Activated CD4-positive, alpha-beta memory T cell treated with anti-CD3 and anti-CD28 coated beads for 36 hours (primary cell): ENCODE measurements at places on chromosomes 16 and 17. TPM values are rescaled to one million over a fixed set of nuclear protein-coding genes. Genes with fewer than 3 reads are reported as not detected.

GRCh38 chr17:6170349-6170748 lies 100.2 kb downstream of the WSCD1 start:
- no peak for DNase-seq

Gene WFDC1
- not detected for total RNA-seq

- no peak for DNase-seq
Measured at GRCh38 chr16:53159781-53160436, 105.1 kb downstream of the CHD9 start.

DNA sequence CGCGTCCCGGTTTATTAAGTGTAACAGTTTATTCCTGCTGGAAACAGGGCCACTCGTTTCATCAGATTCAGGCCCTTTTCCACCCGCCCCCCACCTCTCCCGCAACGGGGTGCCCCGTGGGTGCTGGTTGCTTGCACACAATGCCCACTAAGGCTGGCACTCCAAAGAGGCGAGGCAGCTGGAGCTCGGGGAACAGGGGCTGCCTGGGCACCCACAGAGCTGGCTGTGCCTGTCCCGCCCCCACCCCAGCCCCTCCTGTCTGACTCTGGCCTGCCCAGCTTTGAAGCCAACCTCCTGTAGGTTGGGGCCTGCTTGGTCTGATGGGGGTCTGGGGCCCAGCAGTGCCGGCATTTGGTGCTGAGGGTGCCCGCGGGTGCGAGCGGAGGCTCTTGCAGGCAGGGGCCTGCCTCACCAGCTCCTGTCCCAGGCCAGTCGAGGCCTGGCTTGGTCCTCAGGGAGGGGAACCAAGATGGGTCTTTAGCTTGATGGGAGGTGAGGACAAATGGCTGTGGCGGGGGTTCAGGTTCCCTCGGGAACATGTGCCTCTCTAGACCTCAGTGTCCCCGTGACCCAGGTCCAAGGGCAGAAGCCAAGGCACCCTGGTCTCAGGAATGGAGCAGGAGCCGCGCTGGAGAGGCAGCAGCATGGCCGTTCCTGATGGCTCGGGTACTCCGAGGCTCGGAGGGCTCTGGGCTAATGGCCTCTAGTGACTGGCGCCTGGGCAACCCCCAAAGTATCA lies 20.1 kb downstream of the MYBBP1A start:
- DNase-seq: no peak

GRCh38 chr17:17079336-17079735 lies 37.1 kb downstream of the MPRIP start:
- no peak for DNase-seq

- no peak for DNase-seq
Measured at GRCh38 chr17:33492731-33493265, 199.7 kb upstream of the ASIC2 start.

DNA sequence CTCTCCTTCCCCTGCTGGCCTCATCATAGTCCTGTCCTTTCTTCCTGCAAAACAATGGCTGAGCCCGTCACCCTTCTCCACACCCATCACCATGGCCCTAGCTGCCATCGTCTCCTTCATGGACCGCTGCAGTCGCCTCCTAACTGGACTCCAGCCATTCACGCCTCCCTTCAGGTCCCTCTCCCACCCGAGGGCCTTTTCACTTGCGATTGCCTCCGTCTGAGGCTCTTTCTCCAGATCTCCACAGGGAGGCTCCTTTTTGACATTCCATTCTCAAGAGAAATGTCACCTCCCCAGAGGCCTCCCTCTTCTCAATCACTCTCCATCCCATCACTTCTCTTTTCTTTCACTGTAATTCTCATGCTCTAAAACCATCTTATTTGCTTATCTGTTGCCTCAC lies 23.5 kb downstream of the GSG1L start:
- no peak for DNase-seq

DNA sequence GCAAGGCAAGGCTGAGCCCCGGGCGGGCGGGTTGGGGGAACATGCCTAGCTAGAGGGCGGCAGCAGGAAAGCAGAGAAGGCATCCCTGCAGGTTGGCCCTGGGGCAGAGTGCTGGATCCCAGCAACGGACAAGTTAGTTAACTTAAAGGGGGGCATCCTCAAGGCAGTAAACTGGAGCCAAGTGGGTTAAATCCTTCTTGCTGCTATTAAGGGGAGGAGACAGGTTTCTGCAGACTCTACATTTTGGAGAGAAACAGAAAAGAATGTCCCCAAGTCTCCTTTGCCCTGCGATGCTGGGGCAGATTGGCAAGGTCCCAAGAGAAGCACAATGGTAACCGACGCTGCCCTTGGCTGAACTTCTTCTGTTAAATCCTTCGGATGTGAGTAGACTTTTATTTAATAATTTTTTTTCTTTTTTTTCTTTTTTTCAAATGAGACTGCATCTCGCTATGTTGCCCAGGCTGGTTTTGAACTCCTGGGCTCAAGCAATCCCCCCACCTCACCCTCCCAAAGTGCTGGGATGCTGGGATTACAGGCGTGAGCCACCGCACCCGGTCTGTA lies 14.0 kb downstream of the ATP5PD start:
- no peak for DNase-seq
